Colonic mucosa (tissue), 4 donors: ENCODE measurements at places on chromosomes 7 and 10. TPM values are rescaled to one million over a fixed set of nuclear protein-coding genes. Genes with fewer than 3 reads are reported as not detected.

- DNase-seq = no peak
- H3K27me3 ChIP-seq = no peaks in the 10 kb centered on the region
- H3K27ac ChIP-seq = no peak overlapping the region
- H3K4me1 ChIP-seq = no peaks in the 10 kb centered on the region
Measured at GRCh38 chr10:111956841-111957240, 226.7 kb downstream of the GPAM start.

The ELFN1 gene
- total RNA-seq = 0.40 TPM

The SLC29A4 gene
- total RNA-seq = 4.6 TPM

The KLF14 gene
- not detected for total RNA-seq

- H3K4me1 ChIP-seq = no peaks in the 10 kb centered on the region
- H3K27ac ChIP-seq = no peak overlapping the region
- no peaks in the 10 kb centered on the region for H3K36me3 ChIP-seq
- DNase-seq = no peak
- no peaks in the 10 kb centered on the region for H3K27me3 ChIP-seq
Measured at GRCh38 chr7:41104631-41105030, 598.3 kb downstream of the INHBA start.
